Amniotic stem cell (primary cell): ENCODE measurements at places on chromosomes 7 and 10.

- DNase-seq: no peak
Measured at GRCh38 chr10:14312014-14312413, 18.7 kb downstream of the FRMD4A start.

DNA sequence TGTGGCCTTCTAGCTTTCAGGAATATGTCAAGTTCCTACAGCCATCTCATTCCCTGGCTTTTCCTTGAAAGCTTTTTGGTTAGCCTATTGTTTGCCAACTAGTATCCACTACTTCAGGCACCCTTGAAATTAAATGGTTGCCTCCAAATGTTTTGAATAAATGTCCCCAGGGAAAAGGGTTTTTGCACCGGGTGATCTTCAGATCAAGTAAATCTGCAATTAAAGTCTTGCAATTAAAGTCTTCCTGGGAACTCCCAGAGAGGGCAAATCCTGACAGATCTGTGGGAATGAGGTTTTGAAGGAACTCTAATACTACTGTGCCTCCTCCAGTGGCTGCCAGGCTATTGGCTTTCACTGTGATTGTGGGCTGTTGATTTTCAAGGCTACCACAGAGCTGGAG, 17.7 kb upstream of the ZNRF2 start:
- DNase-seq: no peak

GRCh38 chr10:127882391-127882790, 10.3 kb downstream of the CLRN3 start:
- DNase-seq: no peak

- no peak for DNase-seq
Measured at GRCh38 chr10:88490231-88490980, 92.7 kb downstream of the RNLS start.

- no peak for DNase-seq
Measured at GRCh38 chr7:94228678-94229077, 166.0 kb upstream of the COL1A2 start.

GRCh38 chr10:84173501-84173929, at the start of gene GPR15LG:
Gene GPR15LG (plus strand): TSS chr10:84173801. CDS start chr10:84173852, 51 bp downstream.
- no peak for DNase-seq

GRCh38 chr7:12017046-12017445, 185.0 kb upstream of the THSD7A start:
- DNase-seq: no peak

GRCh38 chr7:111887734-111888133, 318.5 kb downstream of the DOCK4 start:
- no peak for DNase-seq

GRCh38 chr7:32119790-32120196, 49.6 kb upstream of the PDE1C start:
- DNase-seq: no peak

GRCh38 chr7:114823290-114823689, 98.6 kb upstream of the MDFIC start:
- no peak for DNase-seq

DNA sequence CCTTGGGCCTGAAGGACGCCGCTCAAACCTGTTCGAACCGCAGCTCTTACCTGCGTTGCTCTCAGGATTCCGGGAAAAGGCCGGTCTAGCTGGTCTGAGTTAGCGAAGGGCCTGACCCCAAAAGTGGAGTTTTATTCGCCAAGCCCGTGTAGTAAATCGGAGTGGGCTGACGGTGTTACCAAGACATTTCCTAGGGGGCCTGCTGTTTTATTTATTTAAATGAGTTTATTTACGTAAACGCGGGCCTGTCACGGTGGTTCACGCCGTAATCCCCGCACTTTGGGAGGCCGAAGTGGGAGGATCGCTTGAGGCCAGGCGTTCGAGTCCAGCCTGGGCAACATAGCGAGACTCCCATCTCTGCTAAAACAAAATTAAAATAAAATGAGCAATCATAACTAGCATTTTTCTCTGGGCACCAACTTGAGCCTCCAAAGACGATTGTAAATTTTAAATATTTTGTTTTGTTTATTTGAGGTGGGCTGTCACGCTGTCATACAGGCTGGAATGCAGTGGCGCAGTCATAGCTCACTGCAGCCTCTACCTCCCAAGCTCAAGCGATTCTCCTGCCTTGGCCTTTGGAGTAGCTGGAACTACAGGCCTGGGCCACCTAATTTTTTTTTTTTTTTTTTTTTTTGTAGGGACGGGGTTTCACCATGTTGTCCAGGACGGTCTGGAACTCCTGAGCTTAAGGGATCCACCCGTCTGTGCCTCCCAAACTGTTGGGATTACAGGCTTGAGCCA, 903 bp downstream of the ZNF655 start:
- no peak for DNase-seq

DNA sequence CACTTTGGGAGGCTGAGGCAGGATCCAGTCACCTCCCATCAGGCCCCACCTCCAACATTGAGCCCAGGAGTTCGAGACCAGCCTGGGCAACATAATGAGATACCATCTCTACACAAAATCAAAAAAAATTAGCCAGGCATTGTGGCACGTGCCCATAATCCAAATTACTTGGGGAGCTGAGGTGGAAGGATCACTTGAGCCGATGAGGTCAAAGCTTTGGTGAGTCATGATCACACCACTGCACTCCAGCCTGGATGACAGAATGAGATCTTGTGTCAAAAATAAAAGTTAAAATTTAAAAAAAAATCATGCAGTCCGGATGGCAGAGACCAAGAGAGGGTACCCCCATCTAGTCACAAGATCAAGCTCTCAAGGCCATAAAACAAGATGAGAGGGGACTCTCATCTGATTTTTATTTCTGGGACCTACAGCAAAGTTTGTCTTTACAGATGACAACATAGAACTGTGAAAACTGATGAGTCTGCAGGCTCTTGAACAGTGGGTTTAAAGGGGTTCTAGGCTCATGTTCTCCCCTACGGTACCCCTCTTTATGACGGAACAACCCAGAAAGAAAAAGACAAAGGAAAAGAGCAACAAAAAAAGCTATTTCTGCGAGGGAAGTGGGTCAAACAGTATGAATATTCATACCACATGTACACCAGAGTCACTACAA, 28.9 kb upstream of the CREB3L2 start:
- no peak for DNase-seq

GRCh38 chr7:135281363-135281949, 47.8 kb downstream of the STRA8 start:
- peak; percentile 88 for DNase-seq

DNA sequence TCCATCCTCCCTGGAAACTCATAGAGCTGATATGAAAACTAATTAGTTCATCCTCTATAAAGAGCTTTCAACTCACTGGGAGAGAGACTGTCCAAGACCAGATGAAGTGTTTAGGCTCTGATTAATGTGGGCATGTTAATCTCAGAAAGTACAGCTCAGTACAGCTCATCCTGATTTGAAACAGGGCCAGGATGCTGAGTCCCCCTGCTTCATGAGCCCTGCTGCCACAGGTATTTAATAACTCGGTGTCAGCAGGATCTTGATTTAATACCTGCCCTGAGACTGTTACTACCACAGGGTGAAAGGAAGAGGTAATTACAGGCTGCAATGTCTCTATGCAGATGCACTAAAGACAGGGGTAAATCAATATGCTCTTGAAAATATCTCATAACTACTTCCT, 10.8 kb downstream of the LMOD2 start:
- DNase-seq: no peak

DNA sequence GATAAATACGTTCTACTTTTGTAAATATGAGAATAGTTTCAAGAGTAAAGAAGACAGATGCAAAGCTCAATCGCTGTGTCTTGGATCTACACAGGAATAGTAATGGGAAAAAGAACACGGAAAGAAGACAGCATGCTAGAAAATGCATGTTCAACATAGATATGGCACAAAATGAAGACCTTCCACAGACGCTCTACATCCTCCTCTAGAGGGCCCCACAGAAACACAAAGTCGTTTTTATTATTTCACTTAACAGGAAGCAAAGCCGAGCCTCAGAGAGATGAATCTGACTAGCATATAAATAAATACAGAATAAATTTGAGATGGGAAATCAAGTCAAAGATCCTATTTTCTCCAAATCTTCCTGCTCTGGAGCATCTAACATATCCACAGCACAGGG, 292.6 kb downstream of the PARD3 start:
- no peak for DNase-seq

DNA sequence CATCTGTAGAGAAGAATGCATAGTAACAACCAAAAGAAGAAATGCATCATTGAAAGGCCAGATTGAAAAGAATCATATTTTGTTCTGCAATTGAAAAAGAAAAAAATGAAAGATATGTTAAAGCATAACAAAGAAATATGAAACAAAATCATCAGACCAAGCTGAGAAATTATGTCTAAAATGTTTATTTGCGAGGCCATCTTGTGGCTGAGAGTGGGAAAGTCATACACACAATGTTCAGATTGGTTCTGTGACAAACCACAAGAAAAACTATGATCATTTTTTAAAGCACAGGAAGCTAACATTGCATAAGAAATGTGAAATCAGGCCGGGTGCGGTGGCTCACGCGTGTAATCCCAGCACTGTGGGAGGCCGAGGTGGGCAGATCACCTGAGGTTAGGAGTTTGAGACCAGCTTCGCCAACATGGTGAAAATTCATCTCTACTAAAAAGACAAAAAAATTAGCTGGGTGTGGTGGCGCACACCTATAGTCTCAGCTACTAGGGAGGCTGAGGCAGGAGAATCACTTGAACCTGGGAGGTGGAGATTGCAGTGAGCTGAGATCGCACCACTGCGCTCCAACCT, 36.6 kb downstream of the ABCB5 start:
- DNase-seq: no peak

DNA sequence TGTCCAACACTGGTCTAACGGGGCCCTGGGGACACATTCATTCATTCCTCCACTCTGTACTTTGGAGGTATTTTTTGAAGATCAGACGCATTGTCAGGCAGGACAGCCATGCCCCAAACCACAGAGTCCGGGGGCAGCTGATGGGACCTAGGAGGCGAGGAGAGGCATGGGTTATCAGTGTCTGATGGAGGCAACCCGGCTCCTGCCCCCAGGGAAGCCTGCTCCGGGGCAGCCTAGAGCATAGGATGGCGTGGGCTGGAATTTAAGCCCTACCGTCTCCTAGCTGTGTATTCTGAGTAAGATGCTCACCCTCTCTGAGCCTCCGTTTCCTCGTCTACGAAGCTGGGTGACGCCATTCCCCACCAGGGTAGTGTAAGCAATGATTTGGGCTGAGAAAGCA, 55.4 kb upstream of the ELN start:
- DNase-seq: no peak

- DNase-seq: no peak
Measured at GRCh38 chr7:36497775-36498174, 108.1 kb downstream of the ANLN start.

DNA sequence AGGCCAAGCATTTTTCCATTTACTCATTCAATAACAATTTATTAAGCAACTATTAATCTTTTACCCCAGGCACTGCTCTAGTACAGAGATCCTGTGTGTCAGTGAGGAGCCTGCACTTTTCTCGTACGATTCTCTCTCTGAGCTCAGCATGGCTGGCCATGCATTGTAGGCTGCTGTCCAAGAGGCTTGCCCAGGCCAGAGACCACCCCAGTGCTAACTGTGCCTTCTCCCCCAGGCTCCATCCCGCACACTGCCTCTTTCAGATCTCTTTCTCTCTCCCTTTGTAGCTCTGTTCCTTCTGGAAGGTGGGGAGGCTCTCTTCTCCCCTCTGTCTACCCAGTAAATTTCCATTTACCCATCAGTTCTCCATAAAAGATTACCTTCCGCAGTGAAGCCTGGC, 101.0 kb upstream of the IKZF1 start:
- DNase-seq: no peak

GRCh38 chr7:127706766-127707165, 54.8 kb downstream of the SND1 start:
- no peak for DNase-seq

DNA sequence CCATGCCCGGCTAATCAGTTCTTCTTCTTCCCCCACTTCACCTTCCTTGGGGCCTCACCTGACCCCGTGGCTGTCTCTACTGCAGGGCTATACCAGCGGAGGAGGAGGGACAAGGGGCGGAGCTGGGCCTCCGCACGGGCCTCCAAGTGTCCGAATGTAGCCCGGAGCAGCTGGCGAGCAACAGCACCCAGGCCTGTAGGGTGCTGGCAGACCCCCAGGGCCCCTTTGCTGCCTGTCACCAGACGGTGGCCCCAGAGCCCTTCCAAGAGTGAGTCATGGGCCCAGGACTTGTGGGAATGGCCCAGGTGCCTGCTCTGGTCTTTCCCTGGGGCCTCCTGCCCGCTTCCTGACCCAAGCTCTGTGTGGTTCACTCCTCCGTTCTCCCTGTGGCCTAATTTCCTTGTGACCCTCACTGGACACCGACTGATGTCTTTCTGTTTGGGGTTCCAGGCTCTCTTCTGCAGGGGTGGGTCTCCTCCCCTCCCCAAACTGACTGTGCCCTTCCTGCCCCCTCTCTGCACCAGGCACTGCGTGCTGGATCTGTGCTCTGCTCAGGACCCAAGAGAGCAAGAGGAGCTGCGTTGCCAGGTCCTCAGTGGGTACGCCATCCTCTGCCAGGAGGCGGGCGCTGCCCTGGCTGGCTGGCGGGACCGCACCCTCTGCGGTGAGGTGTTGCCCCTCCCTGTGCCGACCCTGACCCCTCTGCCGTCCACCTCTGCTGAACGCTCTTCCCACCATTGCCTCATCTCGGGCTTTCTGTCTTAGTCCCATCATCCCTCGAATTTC, 35.2 kb downstream of the EPHB4 start:
- DNase-seq: no peak

GRCh38 chr7:135185471-135186260, 15.2 kb upstream of the CYREN start:
- no peak for DNase-seq

GRCh38 chr10:74282151-74282847, 131.3 kb downstream of the ADK start:
- DNase-seq: peak; percentile 9

DNA sequence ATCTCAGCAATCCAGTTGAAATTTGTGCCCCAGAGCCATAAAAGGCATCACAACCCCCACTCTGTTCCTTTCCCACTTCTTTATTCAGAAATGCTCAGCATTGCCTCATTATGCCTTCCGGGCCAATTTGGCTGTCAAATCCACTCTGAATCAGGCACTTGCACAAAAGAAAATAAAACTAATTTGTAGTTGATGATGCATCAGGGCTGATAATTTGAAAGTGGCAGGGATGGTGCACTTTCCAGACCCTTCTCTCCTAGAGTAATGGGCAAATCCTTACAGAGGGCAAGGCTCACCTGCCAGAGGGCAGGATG, 147.9 kb upstream of the PDE1C start:
- no peak for DNase-seq

- DNase-seq: no peak
Measured at GRCh38 chr7:65429642-65430343, 56.1 kb downstream of the ZNF92 start.

GRCh38 chr10:14774214-14774580, 500 bp downstream of the FAM107B start:
- DNase-seq: no peak
